ENCODE measurements at places on chromosomes 16 and 17. TPM values are rescaled to one million over a fixed set of nuclear protein-coding genes. Genes with fewer than 3 reads are reported as not detected.

Gene RRAD
- not detected for total RNA-seq

Gene CMTM4
- total RNA-seq, result 27.2 TPM

Gene MYL11
- total RNA-seq, result 1.2 TPM

Gene C16orf92
- not detected for total RNA-seq

Gene TP53TG3D
- total RNA-seq, result not detected

Gene IL21R
- total RNA-seq, result 0.21 TPM

Gene CCDC182
- not detected for total RNA-seq

- no peaks in the 10 kb centered on the region for H3K36me3 ChIP-seq
- peaks cover 7% of the 10 kb centered on the region for H3K4me1 ChIP-seq
- no peaks in the 10 kb centered on the region for H3K27me3 ChIP-seq
- DNase-seq, result no peak
- H3K4me3 ChIP-seq, result no peak overlapping the region
Measured at GRCh38 chr17:9934331-9934730, 29.3 kb upstream of the RCVRN start.

GRCh38 chr17:55266051-55266957 is 1.5 kb downstream of the HLF start:
- no peaks in the 10 kb centered on the region for H3K4me1 ChIP-seq
- no peak for DNase-seq
- no peaks in the 10 kb centered on the region for H3K27me3 ChIP-seq

GRCh38 chr16:53356478-53357207 is 77.6 kb upstream of the RBL2 start:
- H3K27ac ChIP-seq, result no peak overlapping the region
- H3K27me3 ChIP-seq, result peaks cover 27% of the 10 kb centered on the region
- no peaks in the 10 kb centered on the region for H3K4me1 ChIP-seq
- DNase-seq, result no peak
- H3K4me3 ChIP-seq, result no peak overlapping the region
- H3K36me3 ChIP-seq, result peaks cover under 1% of the 10 kb centered on the region

- DNase-seq, result no peak
- no peak overlapping the region for H3K27ac ChIP-seq
- H3K27me3 ChIP-seq, result no peaks in the 10 kb centered on the region
- no peak overlapping the region for H3K4me3 ChIP-seq
- no peaks in the 10 kb centered on the region for H3K4me1 ChIP-seq
- H3K36me3 ChIP-seq, result peaks cover 83% of the 10 kb centered on the region
Measured at GRCh38 chr17:62580947-62581346, 46.5 kb upstream of the MRC2 start.

- no peaks in the 10 kb centered on the region for H3K36me3 ChIP-seq
- no peak overlapping the region for H3K4me3 ChIP-seq
Measured at GRCh38 chr16:79276501-79276900, 324.0 kb downstream of the MAF start.

DNA sequence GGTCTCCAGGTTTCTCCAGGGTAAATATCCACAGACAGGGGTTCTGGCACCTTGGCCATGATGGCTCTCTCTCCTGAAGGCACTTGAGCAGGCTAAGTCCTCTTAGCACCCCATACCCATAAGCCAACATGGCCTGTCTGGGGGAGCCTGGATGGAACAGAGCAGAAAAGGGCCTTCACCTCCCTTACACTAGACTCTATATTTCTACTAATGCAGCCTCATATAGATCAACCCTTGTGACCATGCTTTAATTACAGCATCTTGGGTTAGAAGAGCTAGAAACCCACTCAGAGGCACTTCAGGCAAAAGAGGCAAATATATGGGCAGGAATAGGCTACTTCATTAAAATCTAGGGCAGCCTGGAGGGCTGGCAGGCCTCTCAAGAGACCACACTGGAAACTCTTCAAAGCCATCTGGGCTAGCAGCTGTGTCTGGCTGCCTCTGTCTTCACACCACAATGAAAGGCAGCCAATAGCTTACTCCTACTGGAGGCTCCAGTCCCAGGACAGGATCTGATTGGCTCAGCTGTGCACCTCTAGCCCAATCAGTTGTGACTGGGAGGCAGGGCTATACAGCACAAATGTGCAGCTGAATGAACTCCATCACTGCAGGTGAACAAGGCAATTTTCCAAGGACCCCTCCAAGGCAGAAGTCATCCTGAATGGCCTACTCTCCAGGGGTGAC is 4.7 kb upstream of the CDT1 start:
- DNase-seq, result no peak
- H3K4me1 ChIP-seq, result no peaks in the 10 kb centered on the region
- H3K27ac ChIP-seq, result no peak overlapping the region
- peaks cover 5% of the 10 kb centered on the region for H3K36me3 ChIP-seq
- no peaks in the 10 kb centered on the region for H3K27me3 ChIP-seq

DNA sequence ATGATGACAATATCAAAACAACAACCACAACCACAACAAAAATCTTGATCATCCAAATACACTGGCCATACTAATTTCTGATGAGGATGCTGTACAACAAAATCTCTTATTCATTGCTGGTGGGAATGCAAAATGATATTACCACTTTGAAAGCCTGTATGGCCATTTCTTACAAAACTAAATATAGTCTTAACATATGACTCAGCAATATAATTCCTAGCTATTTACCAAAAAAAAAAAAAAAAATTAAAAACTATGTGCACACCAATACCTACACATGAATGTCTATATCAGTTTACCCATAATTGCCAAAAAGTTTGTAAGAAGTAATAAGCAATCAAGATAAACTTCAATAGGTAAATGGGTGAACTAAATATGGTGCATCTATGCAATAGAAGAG is 1379.7 kb downstream of the CDH11 start:
- H3K4me3 ChIP-seq, result no peak overlapping the region
- H3K27me3 ChIP-seq, result no peaks in the 10 kb centered on the region
- no peak overlapping the region for H3K27ac ChIP-seq
- H3K4me1 ChIP-seq, result peaks cover 6% of the 10 kb centered on the region
- DNase-seq, result no peak

DNA sequence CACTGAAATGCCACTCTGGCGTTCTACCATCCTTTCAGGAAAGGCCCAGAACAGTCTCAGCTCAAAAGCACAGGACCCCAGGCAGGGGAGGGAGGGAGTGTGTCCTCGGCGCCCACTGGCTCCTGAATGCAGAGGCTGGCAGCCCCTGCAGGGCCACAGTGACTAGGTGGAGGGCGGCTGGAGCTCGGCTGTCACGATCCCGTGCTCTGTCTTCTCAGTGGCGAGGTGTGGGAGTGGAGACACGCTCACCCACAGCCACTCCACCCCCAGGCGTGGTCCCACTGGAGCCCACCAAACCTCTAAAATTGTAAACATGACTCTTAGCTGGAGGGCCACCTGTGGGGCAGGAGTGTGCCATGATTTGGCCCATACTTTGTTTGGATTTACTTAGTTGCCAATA is 16.4 kb upstream of the FASN start:
- no peaks in the 10 kb centered on the region for H3K27me3 ChIP-seq
- DNase-seq, result no peak

- H3K27ac ChIP-seq, result no peak overlapping the region
- peaks cover 5% of the 10 kb centered on the region for H3K4me1 ChIP-seq
- no peak for DNase-seq
Measured at GRCh38 chr16:88807142-88807625, 3.6 kb downstream of the CDT1 start.

DNA sequence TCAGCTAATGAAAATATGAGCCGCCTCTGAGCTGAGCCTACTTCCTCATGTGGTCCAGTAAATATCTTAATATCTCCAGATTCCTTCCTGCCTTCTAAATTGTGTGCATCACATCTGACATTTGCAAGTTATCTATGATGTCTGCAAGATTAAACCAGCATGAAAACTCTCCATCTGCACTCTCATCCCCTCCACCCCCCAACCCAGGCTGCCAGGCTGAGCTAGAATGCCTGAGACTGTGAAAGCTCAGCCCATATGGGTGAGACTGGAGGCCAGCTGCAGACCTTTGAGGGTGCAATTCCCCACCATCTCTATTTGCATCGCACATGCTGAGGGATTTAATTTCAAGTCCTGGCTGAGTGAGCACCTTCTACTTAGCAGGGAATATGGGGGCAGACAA is 82.8 kb downstream of the ASIC2 start:
- peaks cover 32% of the 10 kb centered on the region for H3K27me3 ChIP-seq
- no peak overlapping the region for H3K27ac ChIP-seq
- no peaks in the 10 kb centered on the region for H3K4me1 ChIP-seq
- H3K4me3 ChIP-seq, result no peak overlapping the region

GRCh38 chr16:49260253-49260652 is 21.4 kb downstream of the CBLN1 start:
- H3K36me3 ChIP-seq, result no peaks in the 10 kb centered on the region
- DNase-seq, result no peak

- no peak overlapping the region for H3K27ac ChIP-seq
- peaks cover 98% of the 10 kb centered on the region for H3K36me3 ChIP-seq
- H3K27me3 ChIP-seq, result no peaks in the 10 kb centered on the region
- H3K4me3 ChIP-seq, result no peak overlapping the region
- H3K4me1 ChIP-seq, result peaks cover 12% of the 10 kb centered on the region
Measured at GRCh38 chr16:87757841-87758426, 7.9 kb downstream of the KLHDC4 start.
